ENCODE measurements at places on chromosomes 5 and 9. TPM values are rescaled to one million over a fixed set of nuclear protein-coding genes. Genes with fewer than 3 reads are reported as not detected.

The APBA1 gene
- total RNA-seq = 0.15 TPM

The BARHL1 gene
- not detected for total RNA-seq

The ERBIN gene
- total RNA-seq = 32.5 TPM

The PCDHGA3 gene
- 0.05 TPM for total RNA-seq

The HRH2 gene
- 0.49 TPM for total RNA-seq

The PCDHGA6 gene
- 0.12 TPM for total RNA-seq

The CER1 gene
- not detected for total RNA-seq

The AMBP gene
- 8.7 TPM for total RNA-seq

The SH3RF2 gene
- total RNA-seq = 3.0 TPM

The TJP2 gene
- 4.0 TPM for total RNA-seq
